Astrocyte (in vitro differentiated cells and primary cell): ENCODE measurements at places on chromosomes 3 and 15. TPM values are rescaled to one million over a fixed set of nuclear protein-coding genes. Genes with fewer than 3 reads are reported as not detected.

Gene FRG2C
- not detected in 2 replicates for total RNA-seq

- H3K27me3 ChIP-seq = no peaks in the 10 kb centered on the region
- no peak overlapping the region for H3K4me3 ChIP-seq
- H3K27ac ChIP-seq = peak overlapping the region; percentile 55
- no peaks in the 10 kb centered on the region for H3K36me3 ChIP-seq
Observed at GRCh38 chr15:34644851-34645250, 61.4 kb upstream of the GOLGA8B start.

Gene P2RY12
- total RNA-seq = not detected in 2 replicates

- H3K36me3 ChIP-seq = no peaks in the 10 kb centered on the region
- no peak overlapping the region for H3K27ac ChIP-seq
- no peak for DNase-seq
- no peak overlapping the region for H3K4me3 ChIP-seq
Observed at GRCh38 chr3:65944252-65944651, 94.5 kb downstream of the MAGI1 start.

DNA sequence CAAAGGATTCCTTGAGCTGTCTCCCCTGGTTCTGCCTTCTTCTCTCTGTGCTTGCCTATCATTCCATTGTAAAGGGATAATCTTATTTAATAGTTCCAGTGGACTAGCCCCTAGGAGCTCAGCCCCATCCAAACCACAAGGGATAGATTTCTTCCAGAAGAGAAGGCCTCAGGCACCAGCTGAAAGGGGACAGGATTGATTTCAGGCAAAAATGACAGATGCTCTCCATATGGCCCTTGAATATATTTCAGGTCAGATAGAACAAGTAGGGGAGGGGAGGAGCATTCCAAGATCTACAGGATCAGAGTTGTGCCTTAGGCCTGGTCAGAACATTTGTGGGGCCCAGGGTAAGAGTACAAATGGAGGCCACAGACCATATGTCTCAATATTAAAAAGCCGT, 85.3 kb downstream of the RPLP1 start:
- H3K4me3 ChIP-seq = no peak overlapping the region
- H3K36me3 ChIP-seq = no peaks in the 10 kb centered on the region
- peaks cover 23% of the 10 kb centered on the region for H3K27me3 ChIP-seq
- no peak for DNase-seq
- H3K4me1 ChIP-seq = peaks cover 4% of the 10 kb centered on the region

GRCh38 chr15:88089024-88089620, 167.4 kb downstream of the NTRK3 start:
- peak; percentile 53 for DNase-seq
- no peaks in the 10 kb centered on the region for H3K27me3 ChIP-seq
- H3K4me1 ChIP-seq = peaks cover 3% of the 10 kb centered on the region
- no peak overlapping the region for H3K4me3 ChIP-seq
- H3K27ac ChIP-seq = no peak overlapping the region

Gene MME
- total RNA-seq = 54.3 and 55.5 TPM in 2 replicates

- no peak for DNase-seq
- no peaks in the 10 kb centered on the region for H3K4me1 ChIP-seq
- no peaks in the 10 kb centered on the region for H3K27me3 ChIP-seq
- H3K27ac ChIP-seq = no peak overlapping the region
- no peak overlapping the region for H3K4me3 ChIP-seq
Observed at GRCh38 chr3:60514085-60514649, 737.1 kb downstream of the FHIT start.

DNA sequence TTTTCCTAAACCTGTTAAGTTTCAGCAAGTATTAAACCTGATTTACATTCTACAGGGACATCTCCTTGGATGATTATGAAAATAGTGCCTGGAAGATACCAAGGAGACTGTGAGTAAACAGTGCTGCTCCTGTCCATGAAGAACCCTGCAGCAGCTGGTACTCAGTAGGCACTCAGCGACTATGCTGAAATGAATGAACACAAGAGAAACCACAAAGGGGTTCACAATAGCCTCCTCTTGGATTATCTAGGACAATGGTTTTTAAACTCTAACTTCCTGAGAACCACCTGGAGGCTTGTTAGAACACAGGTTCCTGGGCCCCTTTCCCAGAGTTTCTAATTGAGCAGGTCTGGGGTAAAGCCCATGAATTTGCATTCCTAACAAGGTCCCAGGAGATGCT, 488.4 kb upstream of the UBE2E2 start:
- DNase-seq = no peak
- no peak overlapping the region for H3K27ac ChIP-seq
- H3K4me3 ChIP-seq = no peak overlapping the region
- no peaks in the 10 kb centered on the region for H3K36me3 ChIP-seq

Gene CFAP161
- 0.27 TPM in 1 of 2 replicates, not detected in the other for total RNA-seq

DNA sequence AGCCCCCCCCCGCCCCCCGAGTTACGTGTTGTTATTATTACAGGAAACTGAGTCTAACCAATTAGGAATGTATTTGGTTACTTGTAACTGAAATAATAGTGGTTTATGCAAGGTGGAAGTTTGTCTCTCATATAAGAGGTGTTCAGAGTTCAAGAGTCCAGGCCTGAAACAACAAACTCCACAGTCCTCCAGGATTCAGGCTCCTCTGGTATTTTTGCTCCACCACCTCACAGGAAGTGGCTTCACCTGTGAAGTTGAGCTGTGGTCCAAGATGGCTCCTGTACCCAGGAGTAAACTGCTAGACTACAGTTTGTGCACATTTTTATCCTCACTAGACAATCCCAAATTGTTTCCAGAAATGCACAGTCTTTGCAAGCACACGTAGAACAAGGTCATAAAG, 27.3 kb downstream of the MOBP start:
- H3K4me1 ChIP-seq = no peaks in the 10 kb centered on the region
- no peak overlapping the region for H3K4me3 ChIP-seq
- H3K36me3 ChIP-seq = no peaks in the 10 kb centered on the region
- no peak for DNase-seq

DNA sequence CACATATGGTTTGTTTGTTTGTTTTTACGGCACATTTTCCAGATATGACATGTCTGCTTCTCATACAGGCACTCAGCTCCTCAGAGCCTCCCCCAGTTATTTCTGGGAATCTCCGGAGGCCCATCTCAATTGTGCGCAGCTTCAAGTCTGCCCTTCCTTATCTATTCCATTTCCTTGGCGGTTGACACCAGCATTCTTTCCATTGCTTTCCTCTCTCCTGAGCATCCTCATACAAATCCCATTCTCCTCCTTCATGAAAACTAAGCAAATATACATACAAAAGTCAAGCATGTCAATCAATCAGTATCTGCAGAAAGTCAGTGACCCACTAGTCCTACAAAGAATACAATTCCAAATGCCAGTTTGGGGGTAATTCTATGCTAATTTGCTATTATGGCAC, 166.7 kb downstream of the SQOR start:
- no peaks in the 10 kb centered on the region for H3K36me3 ChIP-seq
- H3K27ac ChIP-seq = no peak overlapping the region
- DNase-seq = no peak
- no peaks in the 10 kb centered on the region for H3K4me1 ChIP-seq
- H3K4me3 ChIP-seq = no peak overlapping the region
- H3K27me3 ChIP-seq = no peaks in the 10 kb centered on the region

GRCh38 chr3:4978204-4978965, 852 bp upstream of the BHLHE40 start:
- H3K27ac ChIP-seq = peak overlapping the region; percentile 98
- peaks cover 22% of the 10 kb centered on the region for H3K36me3 ChIP-seq
- no peaks in the 10 kb centered on the region for H3K27me3 ChIP-seq
- peak overlapping the region; percentile 71 for H3K4me3 ChIP-seq

DNA sequence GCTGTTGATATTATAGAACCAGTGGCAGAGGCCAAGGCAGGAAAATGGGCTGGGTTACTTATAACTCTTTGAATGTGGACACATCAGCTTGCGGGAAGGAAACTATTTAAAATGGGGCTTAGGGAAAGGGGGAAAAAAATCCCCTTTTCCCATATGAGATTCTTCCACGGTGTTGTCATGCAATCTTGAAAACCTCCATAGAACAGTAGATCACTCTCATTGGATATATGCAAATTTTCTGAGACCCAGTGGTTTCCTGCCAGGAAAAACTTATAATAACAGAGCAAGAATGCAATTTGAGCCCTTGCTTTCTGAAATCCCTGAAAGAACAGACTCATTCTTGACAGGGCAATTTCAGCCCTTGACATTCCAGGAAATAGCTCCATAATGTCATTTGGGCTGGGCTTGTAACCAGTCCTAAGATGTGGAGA, 31.1 kb downstream of the TMEM212 start:
- no peak overlapping the region for H3K4me3 ChIP-seq
- H3K27ac ChIP-seq = peak overlapping the region; percentile 91
- DNase-seq = peak; percentile 99

DNA sequence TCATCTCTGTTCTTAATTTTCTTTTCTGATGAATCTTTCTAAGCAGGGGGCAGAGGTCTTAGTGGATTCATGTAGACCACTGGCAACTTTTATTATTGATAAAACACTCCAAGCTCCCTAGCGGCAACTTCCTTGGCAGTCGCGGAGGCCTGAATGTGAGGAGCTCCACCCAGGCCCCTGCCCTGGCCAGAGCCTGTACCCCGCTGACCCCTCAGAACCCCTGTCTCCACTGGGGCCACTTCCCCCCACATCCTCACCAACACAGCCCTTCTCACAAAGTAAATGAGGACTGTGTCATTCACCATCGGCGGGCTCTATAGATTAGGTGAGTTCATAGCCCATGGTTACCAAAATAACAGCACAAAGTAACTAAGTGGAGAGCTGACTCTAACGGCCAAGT, 111.6 kb downstream of the TPRA1 start:
- no peak for DNase-seq
- H3K36me3 ChIP-seq = no peaks in the 10 kb centered on the region
- peaks cover 5% of the 10 kb centered on the region for H3K27me3 ChIP-seq
- no peak overlapping the region for H3K27ac ChIP-seq
- H3K4me3 ChIP-seq = no peak overlapping the region
- no peaks in the 10 kb centered on the region for H3K4me1 ChIP-seq
